ENCODE measurements at places on chromosomes 12 and 14. TPM values are rescaled to one million over a fixed set of nuclear protein-coding genes. Genes with fewer than 3 reads are reported as not detected.

The CEP290 gene
- total RNA-seq: 23.6 TPM

- no peak overlapping the region for H3K4me3 ChIP-seq
- no peak for DNase-seq
- H3K27ac ChIP-seq: no peak overlapping the region
- H3K27me3 ChIP-seq: no peaks in the 10 kb centered on the region
- H3K36me3 ChIP-seq: no peaks in the 10 kb centered on the region
- no peaks in the 10 kb centered on the region for H3K4me1 ChIP-seq
Measured at GRCh38 chr12:111194703-111195051, 174.2 kb downstream of the PHETA1 start.

- DNase-seq: peak; percentile 58
- H3K27ac ChIP-seq: no peak within 1 kb of the TSS
- H3K4me3 ChIP-seq: peak within 1 kb of the TSS; percentile 52
- H3K27me3 ChIP-seq: peaks cover 12% of the 10 kb centered on the region
- H3K36me3 ChIP-seq: no peaks in the 10 kb centered on the region
- peaks cover 10% of the 10 kb centered on the region for H3K4me1 ChIP-seq
Measured at GRCh38 chr12:123761841-123762714, at the start of gene DNAH10. Gene DNAH10 (plus strand): TSS chr12:123762301. CDS start chr12:123762337, 36 bp downstream.

The KLRC4 gene
- 54.7 TPM for total RNA-seq

GRCh38 chr14:51848120-51848519, 12.3 kb upstream of the GNG2 start:
- H3K4me1 ChIP-seq: peaks cover 63% of the 10 kb centered on the region
- H3K27ac ChIP-seq: peak overlapping the region; percentile 98
- no peak overlapping the region for H3K4me3 ChIP-seq
- DNase-seq: no peak
- no peaks in the 10 kb centered on the region for H3K27me3 ChIP-seq

The SLC6A12 gene
- 0.70 TPM for total RNA-seq

GRCh38 chr12:79174626-79175025, 310.1 kb downstream of the SYT1 start:
- no peaks in the 10 kb centered on the region for H3K27me3 ChIP-seq
- H3K4me1 ChIP-seq: no peaks in the 10 kb centered on the region
- H3K4me3 ChIP-seq: no peak overlapping the region
- no peak overlapping the region for H3K27ac ChIP-seq
- no peaks in the 10 kb centered on the region for H3K36me3 ChIP-seq

DNA sequence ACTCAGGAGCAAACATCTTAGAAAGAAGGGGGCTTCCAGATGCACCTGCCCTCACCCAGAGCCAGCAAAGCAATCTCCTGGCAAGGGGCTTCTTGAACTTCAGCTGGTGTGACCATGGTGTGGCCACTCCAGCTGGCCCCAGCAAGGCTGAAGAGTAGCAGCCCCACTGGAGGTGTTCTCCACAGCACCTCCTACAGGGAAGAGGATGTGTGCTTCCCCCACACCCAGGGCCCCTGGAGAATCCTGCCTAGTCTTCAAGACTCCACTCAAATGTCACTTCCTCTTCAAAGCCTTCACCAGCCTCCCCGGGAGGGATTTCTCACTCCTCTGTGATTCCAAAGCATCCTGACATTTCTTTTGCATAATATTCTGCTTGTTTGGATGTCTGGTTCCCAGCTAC, 8.5 kb downstream of the RAB15 start:
- H3K4me3 ChIP-seq: no peak overlapping the region
- peaks cover 8% of the 10 kb centered on the region for H3K4me1 ChIP-seq
- H3K27me3 ChIP-seq: no peaks in the 10 kb centered on the region
- no peaks in the 10 kb centered on the region for H3K36me3 ChIP-seq
- H3K27ac ChIP-seq: no peak overlapping the region
- no peak for DNase-seq

The PMEL gene
- 0.35 TPM for total RNA-seq

GRCh38 chr12:10722502-10722904, 620 bp downstream of the YBX3 start:
- no peaks in the 10 kb centered on the region for H3K36me3 ChIP-seq
- H3K27ac ChIP-seq: peak overlapping the region; percentile 84
- DNase-seq: peak; percentile 73
- H3K4me3 ChIP-seq: peak overlapping the region; percentile 58
- H3K4me1 ChIP-seq: peaks cover 15% of the 10 kb centered on the region
- H3K27me3 ChIP-seq: peaks cover 30% of the 10 kb centered on the region

The PLA2G1B gene
- total RNA-seq: 0.52 TPM

The SLCO1B1 gene
- total RNA-seq: not detected

The PRICKLE1 gene
- total RNA-seq: 0.34 TPM

DNA sequence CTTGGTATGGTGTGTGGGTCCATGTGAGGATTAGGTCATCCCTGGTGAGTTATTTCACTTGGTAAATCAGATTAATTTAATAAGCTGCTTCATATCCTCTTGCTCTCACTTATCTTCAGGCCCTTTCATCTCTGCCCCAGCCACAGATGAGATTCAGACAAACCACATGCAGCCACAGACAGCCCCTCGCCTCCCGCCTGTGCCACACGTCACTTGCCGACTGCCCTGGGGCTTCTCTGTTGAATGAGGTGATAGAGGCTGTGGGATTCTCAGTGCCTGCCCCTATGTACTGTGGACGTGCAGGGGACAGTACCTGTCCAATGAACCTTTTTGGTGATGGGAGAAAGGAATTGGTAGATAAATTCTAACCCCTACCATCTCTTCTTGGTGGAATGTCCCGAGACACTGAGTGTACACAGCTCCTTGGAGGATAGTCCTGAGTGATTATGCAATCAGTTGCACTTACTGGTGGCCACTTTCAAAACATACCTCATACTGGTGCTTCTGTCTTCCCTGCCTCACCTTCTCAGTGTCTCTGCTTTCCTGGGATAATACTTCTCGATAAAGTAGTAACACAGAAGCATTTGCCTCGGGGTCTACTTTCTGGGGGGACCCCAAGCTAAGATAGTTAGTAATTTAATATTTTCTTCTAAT, 248.7 kb downstream of the TTC6 start:
- H3K36me3 ChIP-seq: no peaks in the 10 kb centered on the region
- no peak overlapping the region for H3K27ac ChIP-seq
- no peak overlapping the region for H3K4me3 ChIP-seq
- H3K4me1 ChIP-seq: no peaks in the 10 kb centered on the region

- no peaks in the 10 kb centered on the region for H3K4me1 ChIP-seq
- H3K36me3 ChIP-seq: no peaks in the 10 kb centered on the region
- no peak for DNase-seq
- no peak overlapping the region for H3K27ac ChIP-seq
- no peak overlapping the region for H3K4me3 ChIP-seq
Measured at GRCh38 chr14:29271669-29272068, 505.1 kb downstream of the FOXG1 start.

The TMTC2 gene
- 1.4 TPM for total RNA-seq

The IGF1 gene
- not detected for total RNA-seq

GRCh38 chr12:29756741-29757390, 26.9 kb downstream of the TMTC1 start:
- no peaks in the 10 kb centered on the region for H3K36me3 ChIP-seq
- H3K27me3 ChIP-seq: no peaks in the 10 kb centered on the region

GRCh38 chr12:65121049-65121955, at the start of gene WIF1:
Gene WIF1 (minus strand): TSS chr12:65121305. CDS start chr12:65121191, 114 bp downstream.
- H3K27ac ChIP-seq: no peak within 1 kb of the TSS
- peaks cover 8% of the 10 kb centered on the region for H3K4me1 ChIP-seq
- H3K4me3 ChIP-seq: no peak within 1 kb of the TSS
- H3K27me3 ChIP-seq: peaks cover 59% of the 10 kb centered on the region

- H3K4me1 ChIP-seq: no peaks in the 10 kb centered on the region
- H3K27me3 ChIP-seq: no peaks in the 10 kb centered on the region
- H3K4me3 ChIP-seq: no peak overlapping the region
- no peaks in the 10 kb centered on the region for H3K36me3 ChIP-seq
- DNase-seq: no peak
Measured at GRCh38 chr14:53190938-53191337, 37.8 kb upstream of the DDHD1 start.

The TCL1B gene
- not detected for total RNA-seq

- H3K27ac ChIP-seq: no peak overlapping the region
- H3K4me1 ChIP-seq: no peaks in the 10 kb centered on the region
- H3K27me3 ChIP-seq: no peaks in the 10 kb centered on the region
- no peak overlapping the region for H3K4me3 ChIP-seq
- no peaks in the 10 kb centered on the region for H3K36me3 ChIP-seq
- DNase-seq: no peak
Measured at GRCh38 chr14:56081139-56081538, 37.1 kb upstream of the PELI2 start.
